ENCODE measurements at places on chromosomes 6 and 20.

GRCh38 chr20:20276811-20277530 is 90.9 kb upstream of the INSM1 start:
- DNase-seq = no peak

DNA sequence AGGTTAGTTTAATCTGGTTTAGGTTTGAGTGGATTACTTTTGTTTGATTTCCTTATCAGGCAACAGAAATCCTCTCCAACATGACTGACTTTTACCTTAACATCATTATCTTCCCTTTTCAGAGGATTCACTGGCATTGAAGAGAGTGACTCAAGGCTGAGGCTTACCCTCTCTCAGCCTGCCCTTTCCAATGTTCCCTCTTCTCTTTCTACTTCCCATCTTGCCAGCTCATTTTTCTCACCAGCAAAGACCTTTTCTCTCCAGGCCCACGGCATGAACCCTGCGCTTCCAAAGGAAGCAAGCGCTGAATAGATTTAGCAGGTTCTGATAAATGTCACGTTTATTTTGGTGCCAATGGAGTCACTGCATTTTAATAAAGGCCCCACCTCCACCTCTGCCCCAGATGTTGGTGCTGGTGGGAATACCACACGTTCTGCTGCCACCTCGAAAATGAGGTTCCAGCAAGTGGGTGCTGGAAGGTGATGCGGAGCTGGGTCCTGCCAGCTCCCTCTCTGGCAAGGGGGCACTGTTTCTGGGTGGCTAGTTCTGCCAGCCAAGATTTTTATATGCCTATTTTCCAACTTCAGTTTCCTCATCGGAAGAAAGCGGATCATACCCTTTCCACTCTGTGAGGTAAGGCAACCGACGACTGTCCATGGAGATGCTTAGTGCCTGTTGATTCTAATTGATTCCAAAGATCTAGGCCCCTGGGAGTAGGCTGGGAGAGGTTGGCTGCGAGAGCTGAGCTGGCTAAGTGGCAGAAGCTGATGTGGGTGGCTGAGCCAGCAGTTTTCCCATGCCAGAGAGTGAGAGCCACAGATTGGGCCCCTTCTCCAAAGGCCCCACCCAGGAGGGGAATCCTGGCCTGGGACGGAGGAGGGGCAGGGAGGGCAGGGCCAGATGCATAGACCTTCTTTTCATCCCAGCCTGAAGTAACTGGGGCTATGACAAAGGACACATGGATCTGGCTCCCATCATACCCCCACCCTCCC is 87.7 kb upstream of the MAFB start:
- DNase-seq = no peak

DNA sequence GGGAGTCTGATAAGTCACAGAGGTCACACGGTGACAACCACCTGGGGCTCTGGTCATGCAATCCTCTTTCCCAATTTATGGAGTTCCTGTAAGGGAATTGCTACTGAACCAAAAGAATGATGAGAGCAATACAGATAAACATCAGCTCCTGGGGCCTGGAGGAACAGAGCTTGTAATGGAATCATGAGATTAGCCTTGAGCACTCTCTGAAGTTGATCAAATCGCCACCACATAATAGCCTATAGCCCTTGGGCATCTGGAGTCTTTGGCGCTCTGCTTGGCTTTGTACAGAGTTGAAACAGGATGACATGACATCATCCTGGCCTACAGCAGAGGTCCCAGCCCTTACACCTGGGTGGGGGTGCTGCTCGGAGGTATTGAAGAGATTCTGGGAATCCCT is 154.3 kb upstream of the DTNBP1 start:
- DNase-seq = no peak

DNA sequence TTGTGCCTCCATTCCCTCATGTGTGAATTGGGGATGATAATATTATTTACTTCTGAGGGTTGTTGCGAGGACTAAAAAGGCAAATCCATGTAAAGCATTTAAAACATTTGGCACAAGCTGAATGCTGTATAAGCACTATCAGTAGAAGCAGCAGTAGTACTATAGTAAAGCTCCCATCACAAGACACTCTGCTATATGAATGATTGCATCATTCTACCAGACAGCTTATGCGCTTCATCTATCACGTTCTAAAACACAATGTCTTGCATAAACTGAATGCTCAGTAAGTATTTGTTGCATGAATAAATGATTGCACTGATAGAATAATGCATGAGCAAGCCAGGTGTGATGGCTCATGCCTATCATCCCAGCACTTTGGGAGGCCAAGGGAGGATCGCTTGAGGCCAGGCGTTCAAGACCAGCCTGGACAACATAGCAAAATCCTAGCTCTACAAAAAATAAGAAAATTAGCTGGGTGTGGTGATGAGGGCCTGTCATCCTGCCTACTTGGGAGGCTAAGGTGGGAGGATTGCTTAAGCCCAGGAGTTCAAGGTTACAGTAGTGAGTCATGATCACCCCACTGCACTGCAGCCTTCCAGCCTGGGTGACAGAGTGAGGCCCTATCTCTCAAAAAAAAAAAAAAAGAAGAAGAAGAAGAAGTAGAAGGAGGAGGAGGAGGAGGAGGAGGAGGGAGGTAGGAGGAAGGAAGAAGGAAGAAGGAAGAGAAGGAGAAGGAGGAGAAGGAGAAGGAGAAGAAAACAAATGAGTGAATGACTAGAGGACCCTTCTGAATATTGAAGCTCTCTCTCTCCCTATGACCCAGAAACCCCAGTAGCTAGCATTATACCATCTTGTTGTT is 50.0 kb upstream of the FOXO3 start:
- no peak for DNase-seq

GRCh38 chr20:43507150-43508080 is at the start of gene L3MBTL1:
Gene L3MBTL1 (plus strand): TSS chr20:43507697. CDS start chr20:43513504, 5,807 bp downstream.
- no peak for DNase-seq

DNA sequence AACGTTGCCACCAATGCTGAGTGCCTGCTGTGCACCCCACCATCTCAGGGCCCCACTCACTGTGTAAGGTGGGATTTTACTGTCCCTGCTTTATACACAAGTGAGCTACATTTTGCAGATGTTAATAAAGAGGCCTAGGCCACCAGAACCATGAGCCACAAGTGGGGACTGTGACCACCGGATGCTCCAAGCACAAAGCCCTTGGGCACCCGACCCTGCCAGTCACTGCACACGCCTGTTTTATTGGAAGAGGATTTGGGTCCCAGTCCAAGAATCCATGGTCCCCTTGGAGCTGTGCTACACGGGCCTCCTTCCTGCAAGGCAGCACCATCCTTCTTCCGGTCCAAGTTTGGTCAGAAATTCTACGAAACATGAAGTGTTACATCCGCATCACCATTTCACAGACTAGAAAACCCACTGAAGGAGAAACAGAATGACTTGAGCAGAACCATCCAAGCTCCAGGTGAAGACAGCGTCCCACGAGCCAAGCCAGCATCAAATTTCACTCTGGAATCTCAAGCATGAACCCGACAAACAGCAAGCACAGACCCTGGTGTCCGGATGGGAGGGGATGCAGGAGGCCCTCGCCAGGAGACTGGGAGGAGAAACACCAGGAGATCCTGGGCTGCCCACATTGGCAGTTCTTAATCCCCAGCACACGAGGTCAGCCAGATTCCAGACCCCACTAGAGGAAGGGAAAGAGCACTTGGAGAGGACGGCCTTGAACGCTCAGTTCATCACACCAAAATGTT is 226.9 kb downstream of the DLL1 start:
- no peak for DNase-seq

GRCh38 chr6:39314273-39314795 is at the start of gene KCNK17:
Gene KCNK17 (minus strand): TSS chr6:39314419. CDS start chr6:39314320, 99 bp downstream.
- no peak for DNase-seq

- DNase-seq = peak; percentile 46
Observed at GRCh38 chr6:167420858-167421766, 96.2 kb downstream of the TTLL2 start.

- DNase-seq = no peak
Observed at GRCh38 chr6:74705451-74705850, 500.4 kb downstream of the COL12A1 start.

DNA sequence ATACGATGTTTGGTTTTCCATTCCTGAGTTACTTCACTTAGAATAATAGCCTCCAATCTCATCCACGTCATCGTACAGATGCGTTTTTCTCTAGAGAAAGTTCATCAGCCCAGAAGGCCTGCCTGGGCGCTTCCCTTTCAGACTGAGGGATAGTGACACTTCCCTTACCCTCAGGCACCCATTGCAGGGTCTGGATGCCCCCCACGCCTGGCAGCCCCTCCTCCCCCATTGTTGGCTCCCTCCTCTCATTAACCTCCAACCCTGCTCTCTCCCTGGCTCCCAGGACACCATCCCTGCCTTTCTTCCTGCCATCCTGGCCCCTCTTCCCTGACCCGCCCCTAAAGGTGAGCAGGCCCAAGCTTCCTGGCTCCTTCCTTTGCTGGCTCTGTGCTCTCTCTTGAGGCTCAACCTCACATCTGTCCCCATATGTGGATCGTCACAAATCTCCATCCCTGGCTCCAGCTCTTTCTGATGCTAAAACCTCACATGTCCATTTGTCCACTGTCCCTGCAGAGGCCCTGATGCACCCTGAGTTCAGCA is 145.2 kb downstream of the SYCP2 start:
- DNase-seq = no peak

- DNase-seq = no peak
Observed at GRCh38 chr6:133892813-133893691, 4.1 kb downstream of the TCF21 start.

DNA sequence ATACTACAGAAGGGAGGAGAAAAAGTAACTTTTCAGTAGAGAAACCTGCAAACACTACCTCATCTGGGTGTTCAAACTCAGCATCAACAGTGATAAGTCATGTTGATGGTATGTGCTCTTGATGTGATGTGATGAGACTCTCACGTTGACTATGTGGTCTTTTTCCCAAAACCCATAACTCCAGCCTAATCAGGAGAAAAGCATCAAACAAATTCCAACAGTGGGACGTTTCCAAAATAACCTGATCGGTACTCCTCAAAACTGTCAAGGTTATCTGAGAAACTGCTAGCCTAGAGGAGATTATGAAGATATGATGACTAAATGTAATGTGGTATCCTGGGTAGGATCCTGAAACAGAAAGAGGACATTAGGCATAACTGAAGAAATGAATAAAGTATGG is 41.9 kb upstream of the TAB2 start:
- DNase-seq = no peak

- no peak for DNase-seq
Observed at GRCh38 chr6:45707176-45707575, 308.5 kb downstream of the CLIC5 start.

GRCh38 chr6:71371559-71371958 is 82.9 kb downstream of the OGFRL1 start:
- DNase-seq = no peak

DNA sequence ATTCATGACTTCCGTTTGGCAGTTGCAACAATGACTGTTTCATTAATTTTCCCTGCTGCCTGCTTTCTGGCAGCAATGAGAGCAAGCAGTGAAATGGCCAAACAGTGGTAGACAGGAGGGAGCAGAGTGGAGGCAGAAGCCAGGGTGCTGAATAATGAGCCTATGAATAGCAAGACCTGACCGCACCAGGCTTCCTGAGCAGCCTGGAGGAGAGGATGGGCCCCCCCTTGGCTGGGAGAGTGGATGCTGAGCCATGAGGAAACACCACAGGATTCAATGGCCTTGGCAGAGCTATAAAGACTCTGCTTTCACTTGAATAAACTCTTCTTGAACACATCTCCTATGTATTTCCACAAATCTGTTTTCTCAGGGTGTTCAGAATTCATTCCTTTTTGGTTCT is 68.1 kb upstream of the SNRPB2 start:
- no peak for DNase-seq

GRCh38 chr6:10151144-10151915 is 263.5 kb downstream of the TFAP2A start:
- DNase-seq = no peak

GRCh38 chr6:20415712-20416454 is 14.2 kb downstream of the E2F3 start:
- no peak for DNase-seq

DNA sequence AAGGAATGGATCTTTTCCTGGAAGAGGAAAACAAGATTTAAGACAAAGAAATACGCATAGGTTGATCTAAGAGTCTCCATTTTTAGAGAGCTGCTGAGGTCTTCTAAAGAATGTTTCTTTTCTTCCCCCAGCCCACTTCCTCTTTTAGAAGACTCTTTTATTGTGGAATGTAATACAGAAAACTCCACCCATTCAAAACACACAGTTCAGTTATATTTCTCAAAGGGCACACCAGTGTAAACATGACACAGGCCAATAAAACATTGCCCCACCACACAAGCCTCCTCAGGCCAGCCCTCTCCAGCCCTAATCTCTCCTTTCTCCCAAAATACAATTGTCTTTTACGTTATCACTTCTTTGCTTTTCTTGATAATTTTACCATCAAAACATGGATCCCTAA is 42.8 kb downstream of the SLC35B3 start:
- DNase-seq = no peak

DNA sequence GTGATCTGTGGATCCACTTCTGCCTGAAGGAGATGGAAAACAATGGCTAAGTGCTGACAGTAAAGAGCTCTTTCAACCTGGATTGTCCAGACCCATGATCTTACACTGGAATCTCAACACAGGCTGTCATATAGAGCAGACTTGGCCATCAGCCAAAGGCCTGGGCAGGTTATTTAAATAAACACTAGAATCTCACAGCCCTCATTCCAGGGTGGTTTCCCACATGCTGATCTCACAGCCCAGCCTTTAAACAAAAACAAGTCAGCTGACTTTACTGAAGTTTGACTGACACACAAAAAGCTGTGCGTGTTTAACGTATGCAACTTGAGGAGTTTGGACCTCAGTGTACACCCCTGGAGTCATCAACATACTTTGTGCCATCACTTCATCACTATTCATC is 28.4 kb downstream of the SYNDIG1 start:
- peak; percentile 25 for DNase-seq

DNA sequence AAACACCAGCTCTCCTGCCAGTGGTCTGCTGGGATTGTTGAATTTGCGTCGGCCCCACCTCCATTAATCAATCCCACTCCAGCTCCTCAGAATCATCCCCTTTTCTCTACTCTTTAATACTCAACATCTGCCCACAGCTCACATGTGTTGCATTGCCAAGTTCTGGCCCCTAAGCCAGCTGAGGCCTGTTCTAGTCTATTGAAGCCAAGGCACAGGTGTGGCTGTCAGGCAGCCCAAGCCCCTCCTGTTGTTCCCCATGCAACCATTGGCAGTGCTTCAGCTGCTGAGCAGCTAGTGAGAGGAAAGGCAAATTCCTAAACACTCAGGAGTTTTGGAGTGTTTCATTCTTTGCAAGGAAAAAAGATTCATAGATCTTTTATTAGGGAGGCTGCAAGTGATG is 128.0 kb upstream of the NT5E start:
- DNase-seq = peak; percentile 74

GRCh38 chr20:53555081-53555480 is 38.6 kb downstream of the ZNF217 start:
- no peak for DNase-seq

GRCh38 chr6:101747716-101748115 is 354.2 kb downstream of the GRIK2 start:
- DNase-seq = no peak

- DNase-seq = no peak
Observed at GRCh38 chr20:8021541-8022269, 2.1 kb upstream of the TMX4 start.
